Substantia nigra (tissue), 51 donors: ENCODE measurements at places on chromosomes 12 and 14.

GRCh38 chr14:52069307-52070050, 620 bp upstream of the NID2 start:
- DNase-seq, result peak; percentile 41

GRCh38 chr12:30286345-30286926, 409.2 kb downstream of the IPO8 start:
- DNase-seq, result no peak

DNA sequence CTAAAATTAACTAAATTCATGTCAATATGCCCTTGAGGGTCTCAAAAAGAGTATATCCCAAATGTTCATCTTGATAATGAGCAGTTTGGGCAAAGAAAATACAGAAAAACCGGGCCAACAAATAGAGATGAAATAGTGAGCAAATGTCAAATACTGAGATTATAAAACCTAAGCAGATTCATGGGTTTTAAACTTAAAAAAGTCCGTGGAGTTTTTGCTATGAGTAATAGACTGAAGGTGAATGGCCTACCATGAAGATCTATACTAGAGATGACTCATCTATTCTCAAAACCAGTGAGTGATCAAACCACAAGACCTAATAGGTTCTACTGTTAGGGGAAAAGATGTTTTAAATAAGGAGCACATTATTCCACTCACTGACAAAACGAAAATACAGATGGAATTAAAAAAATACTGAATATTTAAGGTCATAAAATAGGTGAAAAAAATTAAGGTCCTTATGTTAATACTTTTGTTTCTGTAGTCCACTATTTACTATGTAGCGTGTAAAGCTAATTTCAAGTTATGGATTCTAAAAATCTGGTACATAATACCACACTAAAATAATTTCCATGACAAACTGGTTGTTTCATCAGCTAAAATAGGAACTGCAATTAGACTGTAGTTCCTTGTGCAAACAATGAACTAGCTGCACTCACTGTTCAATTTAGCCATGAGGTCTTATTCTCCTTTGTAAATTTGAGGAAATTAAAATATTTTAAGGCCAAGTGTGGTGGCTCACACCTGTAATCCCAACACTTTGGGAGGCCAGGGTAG, 5.0 kb downstream of the HNRNPC start:
- no peak for DNase-seq

GRCh38 chr12:52847335-52848102, 1.3 kb downstream of the KRT78 start:
- DNase-seq, result no peak

DNA sequence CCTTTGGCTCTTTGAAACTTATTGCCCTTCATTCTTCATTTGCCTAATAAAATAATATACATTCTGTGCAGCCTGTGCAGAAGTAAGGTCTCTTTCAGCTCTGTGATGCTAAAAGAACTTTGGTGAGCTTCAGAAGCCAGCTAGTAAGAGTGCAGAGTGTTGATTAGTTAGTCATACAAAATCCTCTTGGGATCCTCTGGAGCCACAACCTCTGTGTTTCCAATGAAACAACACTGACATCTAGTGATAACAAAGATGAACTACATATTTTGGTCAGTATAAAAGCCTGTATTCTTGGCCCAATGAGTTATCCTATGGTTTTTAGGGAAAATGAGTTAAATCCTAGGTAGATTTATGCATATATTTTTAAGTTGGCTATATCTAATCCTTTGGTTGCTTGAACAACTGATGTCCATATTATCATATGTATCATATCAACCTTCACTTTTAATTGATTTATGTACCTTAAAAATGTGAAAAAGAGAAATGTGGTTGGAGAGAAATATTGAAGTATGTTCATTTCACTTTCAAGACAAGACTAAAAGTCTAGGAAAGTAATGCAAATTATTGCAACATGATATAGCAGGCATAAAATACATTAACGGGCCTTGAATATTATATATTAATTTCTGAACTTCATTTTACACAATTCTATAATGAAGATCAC, 158.4 kb downstream of the KLHL28 start:
- DNase-seq, result no peak

- no peak for DNase-seq
Measured at GRCh38 chr14:74645244-74645643, 33.2 kb upstream of the LTBP2 start.

GRCh38 chr14:89134640-89135039, 282.4 kb downstream of the FOXN3 start:
- no peak for DNase-seq

- no peak for DNase-seq
Measured at GRCh38 chr14:21997300-21997699, 323.7 kb upstream of the OR4E1 start.

DNA sequence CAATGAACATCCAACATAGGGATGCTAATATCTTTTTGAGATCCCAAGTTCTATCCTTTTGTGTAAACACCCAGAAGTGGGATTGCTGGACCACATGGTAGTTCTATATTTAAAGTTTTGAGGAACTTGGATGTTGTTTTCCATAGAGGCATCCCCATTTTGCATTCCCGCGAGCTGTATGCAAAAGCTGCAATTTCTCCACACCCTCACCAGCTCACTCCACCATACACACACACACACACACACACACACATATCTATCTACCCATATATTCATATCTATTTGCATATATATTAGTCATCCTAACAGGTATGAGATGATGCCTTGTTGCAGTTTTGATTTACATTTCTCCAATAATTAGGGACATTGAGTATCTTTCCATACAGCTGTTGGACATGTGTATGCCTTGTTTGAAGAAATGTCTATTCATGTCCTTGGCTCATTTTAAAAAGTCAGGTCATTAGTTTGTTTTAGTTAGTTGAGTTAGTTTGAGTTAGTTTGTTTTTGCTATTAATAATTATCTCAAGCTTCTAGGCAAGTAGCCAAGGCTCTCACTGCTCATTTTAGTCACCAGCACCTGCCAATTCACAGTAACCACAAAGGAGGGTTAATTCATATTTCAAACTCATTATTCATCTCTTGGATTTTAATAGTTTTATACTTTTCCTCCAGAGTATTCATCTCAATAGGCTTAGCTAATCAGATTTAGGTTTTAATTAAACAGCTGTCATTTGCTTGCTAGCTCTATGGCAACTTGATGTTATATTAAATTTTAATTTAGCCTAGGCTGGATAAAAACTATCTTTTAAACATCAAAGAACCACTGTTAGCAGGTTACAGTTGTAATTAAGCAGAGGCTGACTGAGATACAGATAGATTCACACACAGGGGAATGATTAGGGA, 1435.9 kb upstream of the TMEM132C start:
- no peak for DNase-seq

DNA sequence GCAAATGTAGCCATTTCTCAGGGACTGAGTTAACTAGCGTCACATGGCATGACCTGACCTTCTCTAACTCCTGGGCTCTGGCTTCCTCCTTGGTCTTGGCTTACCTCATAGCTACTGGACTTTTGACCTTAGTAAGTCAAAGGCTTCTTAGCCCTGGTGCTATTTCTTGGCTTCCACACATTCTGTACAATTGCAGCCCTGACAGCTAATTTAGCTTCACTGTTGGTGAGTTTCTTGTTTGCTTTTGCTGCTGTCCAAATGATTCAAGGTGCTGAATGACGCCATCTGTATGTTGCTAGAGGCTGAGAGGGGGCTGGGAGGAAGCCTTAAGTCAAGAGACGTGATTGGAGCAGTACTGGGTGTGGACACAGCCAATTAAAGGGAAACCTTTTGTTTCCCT, 202.7 kb downstream of the PRKD1 start:
- DNase-seq, result no peak

DNA sequence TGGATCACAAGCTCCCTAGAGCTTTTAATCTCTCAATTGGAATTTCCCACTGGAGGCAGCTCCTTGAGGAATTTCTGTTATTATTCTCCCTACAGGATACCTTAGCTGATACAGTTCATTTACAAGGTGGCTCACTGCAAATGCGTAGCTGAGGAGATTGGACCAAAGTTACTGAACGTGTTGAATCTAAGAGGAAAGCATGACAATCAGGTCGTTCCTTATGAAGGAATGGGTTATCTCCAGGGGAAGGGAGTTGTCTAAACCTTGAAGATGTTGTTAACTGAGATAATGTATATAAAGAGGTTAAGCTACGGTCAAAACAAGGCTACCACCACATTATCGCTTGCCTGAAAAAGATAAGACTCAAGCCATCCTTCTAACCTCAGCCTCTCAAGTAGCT, 105.8 kb upstream of the TBX3 start:
- DNase-seq, result no peak
